ENCODE measurements at places on chromosomes 12 and 14.

DNA sequence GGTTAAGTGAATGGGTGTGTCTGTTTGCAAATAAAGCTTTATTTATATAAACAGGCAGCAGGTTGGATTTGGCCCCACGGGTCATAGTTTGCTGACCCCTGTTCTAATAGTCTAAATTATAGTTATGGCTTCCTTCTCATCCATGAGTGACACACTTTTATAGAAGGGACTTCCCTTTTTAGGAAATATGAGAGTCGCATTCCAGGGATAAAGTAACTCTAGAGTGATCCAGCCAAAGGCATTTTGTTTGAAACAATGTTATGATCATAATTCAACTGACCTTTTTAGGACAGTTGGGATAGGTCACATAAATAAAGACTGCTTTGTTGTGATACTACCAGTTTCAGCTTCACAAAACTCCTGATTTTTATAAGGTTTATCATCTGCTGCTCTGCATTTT, 87.9 kb downstream of the ALX1 start:
- no peak for DNase-seq

GRCh38 chr14:92968291-92969020, 45.5 kb downstream of the CHGA start:
- DNase-seq, result no peak

DNA sequence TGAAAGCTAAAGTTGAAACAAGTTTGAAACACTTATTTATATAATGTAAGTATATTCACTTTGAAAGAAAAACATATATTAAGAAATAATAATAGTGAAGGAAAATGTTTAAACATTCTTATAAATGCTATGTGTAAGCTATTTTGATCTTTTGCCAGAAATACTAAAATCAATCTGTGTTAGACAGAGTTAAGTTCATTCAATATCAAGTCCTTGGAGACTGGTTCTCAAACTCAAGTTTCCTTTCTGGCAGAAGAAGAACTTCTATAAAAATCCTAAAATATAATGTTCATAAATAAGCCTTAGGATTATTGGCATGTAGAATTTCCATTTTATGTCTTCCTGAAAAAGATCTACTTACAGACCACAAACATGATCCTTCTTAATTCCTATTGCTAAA, 45.3 kb downstream of the TAOK3 start:
- DNase-seq, result no peak

- DNase-seq, result peak; percentile 86
Measured at GRCh38 chr14:44149597-44149996, 357.5 kb downstream of the FSCB start.

GRCh38 chr14:67199016-67199415, 9.8 kb downstream of the GARIN2 start:
- no peak for DNase-seq

- no peak for DNase-seq
Measured at GRCh38 chr14:84694161-84694560, 835.8 kb upstream of the FLRT2 start.

GRCh38 chr12:8637244-8637643, 24.6 kb upstream of the AICDA start:
- no peak for DNase-seq

- peak; percentile 99 for DNase-seq
Measured at GRCh38 chr12:15550793-15551192, 228.5 kb downstream of the PTPRO start.

- no peak for DNase-seq
Measured at GRCh38 chr14:69010648-69011047, 31.5 kb upstream of the ACTN1 start.

GRCh38 chr12:121669521-121669900, at the start of gene MORN3:
TSS of gene MORN3 (minus strand) at chr12:121669654. CDS start at chr12:121669483, 171 bp downstream.
- no peak for DNase-seq

DNA sequence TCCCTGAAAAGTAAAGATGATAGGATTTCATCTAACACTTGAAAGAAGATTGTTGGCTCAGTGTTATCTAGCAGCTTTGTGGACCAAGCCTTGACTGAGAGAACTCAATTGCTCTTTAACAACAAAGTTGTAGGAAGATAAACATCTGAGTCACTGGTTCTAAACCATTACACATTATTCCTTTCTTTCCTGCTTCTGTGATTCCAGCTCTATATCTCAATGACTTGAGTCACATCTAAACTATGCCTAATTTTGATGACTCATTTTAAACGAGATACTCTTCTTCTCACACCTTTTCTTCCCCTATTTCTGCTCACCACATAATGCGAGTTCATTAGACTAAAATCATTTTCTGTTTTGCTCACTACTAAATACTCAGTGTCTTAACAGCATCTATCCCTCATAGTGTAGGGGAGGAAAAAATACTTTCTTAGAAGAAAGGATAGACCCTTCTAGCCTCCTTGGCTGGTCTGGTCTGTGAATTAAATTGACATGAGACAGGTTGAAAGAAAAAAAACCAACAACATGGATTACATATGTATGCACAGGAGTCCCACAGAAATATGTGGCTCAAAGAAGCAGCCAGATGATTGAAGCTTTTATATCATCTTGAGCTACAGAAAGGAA, 201.4 kb downstream of the C12orf50 start:
- no peak for DNase-seq

- DNase-seq, result no peak
Measured at GRCh38 chr12:24550609-24551008, 398.3 kb downstream of the BCAT1 start.
